ENCODE measurements at places on chromosomes 16 and 17.

DNA sequence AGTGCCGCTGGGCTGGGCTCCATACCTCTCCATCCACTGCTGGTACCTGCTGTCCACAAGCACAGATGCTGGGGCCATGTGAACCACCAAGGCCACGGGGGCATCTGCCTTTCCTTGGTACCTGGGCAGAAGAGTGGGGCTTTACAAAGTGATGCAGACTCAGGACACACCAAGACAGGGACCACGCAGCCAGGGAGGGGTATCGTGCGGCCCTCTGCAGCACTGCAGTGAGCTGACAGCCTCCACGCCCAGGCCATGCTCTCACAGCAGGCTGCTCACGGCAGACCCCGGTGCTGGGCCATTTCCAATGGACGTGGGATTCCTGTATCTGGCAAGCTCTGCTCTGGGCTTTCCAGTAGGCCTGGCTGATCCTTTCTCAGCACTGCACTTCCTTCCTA lies 14.4 kb downstream of the ELAC2 start:
- DNase-seq, result no peak

DNA sequence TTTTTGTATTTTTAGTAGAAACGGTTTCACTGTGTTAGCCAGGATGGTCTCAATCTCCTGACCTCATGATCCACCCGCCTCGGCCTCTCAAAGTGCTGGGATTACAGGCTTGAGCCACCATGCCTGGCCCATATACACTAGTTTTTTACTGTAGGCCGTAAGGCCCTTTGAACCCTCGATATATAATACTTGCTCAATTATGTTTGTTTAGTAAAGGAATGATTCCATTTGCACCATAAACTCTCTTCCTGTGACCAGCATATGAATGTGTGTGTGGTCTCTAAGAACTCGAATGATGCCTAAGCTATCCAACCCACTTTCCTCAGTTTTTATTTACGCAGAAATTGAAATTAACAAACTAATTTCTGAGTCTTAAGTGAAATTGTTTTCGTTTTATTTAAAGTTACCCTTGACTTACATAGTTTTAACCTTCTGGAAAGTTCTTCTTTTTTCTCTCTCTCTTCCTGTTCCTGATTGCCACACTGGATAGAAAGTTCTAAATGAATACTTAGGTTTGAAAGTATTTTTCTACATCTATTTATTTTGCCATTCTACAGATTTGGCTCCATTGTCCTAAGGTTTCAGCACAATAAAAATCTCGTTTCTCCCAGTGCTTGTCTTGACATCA lies 37.9 kb downstream of the PIGL start:
- no peak for DNase-seq

DNA sequence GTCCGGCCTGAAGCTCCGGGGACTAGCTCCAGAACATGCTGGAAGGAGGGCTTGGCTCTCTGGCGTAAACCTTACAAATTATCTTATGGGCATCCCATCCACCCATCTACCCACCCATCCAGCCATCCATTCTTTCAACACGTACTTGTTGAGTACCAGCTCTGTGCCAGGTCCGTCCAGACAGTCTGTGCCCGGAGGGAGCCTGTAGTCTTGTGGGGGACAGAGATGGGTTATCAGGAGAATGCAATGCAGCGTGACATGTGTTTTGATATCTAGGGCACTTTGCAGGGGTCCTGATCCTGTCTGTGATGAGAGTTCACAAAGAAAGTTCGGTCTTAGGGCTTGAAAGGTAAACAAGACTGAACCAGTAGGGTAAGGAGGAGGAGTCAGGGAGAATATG lies 4.1 kb upstream of the SLC13A2 start:
- no peak for DNase-seq

DNA sequence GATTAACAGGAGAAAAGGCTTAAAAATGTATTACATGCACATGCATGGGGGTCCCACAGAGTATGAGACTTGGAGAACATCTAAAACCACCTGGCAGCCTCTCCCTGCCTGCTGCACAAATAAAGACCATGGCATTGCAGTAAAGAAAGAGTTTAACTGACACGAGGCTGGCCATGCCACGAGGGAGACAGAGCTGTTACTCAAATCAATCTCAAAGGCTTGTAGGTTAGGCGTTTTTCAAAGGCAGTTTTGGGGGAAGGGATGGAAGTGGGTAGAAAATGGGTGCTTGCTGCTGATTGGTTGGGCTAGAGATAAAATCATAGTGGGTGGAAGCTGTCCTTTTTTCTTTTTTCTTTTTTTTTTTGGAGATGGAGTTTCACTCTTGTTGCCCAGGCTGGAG lies 17.3 kb upstream of the PSMD7 start:
- DNase-seq, result no peak

DNA sequence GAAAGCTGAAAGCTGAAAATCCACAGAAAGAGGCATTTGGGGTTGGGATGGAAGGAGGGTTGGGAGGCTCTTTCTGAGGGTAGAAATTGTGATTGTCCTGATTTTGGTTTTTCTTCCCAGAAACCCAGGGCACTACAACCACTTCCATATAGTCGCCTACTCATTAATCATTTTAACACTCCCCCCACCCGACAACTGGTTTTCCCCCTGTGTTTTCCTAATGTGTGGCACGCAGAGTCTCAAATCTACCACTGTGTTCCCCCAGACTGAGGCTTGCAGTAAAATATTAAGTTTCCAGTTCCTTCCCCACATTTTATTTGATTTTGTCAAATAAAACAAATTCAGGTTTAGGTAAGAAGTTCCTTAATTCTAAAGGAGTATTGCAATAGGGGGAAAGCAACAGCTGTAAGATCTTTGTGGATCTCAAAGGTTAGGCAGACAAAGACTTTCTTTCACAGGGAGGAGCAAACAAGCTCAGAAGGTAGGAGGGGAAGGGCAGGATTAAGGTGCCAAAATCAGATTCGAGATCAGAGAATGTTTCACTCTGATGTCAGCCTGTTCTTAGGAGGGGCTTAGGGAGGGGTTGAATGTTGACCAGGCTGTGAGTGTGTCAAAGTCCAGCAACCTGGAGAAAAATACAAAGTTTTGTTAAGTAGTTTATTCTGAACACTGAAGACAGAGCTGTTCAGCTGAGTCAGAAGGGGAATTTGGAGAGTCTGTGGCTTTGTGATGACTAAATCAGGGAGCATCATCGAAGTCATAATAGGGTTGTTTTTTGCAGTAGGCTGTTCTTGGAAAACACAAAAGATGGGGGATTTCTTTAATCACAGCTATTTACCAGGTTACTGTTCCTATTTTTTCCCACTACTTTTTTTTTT lies 3.6 kb downstream of the ZNF267 start:
- DNase-seq, result peak; percentile 54

DNA sequence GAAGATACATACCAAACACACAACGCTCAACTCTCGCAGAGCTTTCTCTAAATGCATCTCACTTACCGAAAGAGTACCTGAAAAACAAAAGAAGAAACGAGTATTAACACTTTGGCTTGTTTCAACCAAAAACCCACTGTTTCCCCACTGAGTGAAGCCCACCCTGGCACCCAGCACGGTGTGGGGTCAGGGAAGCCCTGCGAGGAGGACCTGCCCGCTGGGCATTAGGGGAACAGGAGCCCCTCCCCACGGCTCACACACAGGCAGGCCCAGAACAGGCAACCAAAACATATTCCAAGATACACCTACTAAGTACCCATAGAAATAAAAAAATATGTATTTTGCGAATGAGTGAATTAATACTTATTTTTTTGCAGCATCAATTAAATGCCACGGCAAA lies 36.6 kb downstream of the LMF1 start:
- no peak for DNase-seq

- DNase-seq, result peak; percentile 46
Measured at GRCh38 chr16:88527186-88527936, 42.8 kb upstream of the ZC3H18 start.

GRCh38 chr17:42163113-42163512 lies 8.3 kb upstream of the RAB5C start:
- no peak for DNase-seq

DNA sequence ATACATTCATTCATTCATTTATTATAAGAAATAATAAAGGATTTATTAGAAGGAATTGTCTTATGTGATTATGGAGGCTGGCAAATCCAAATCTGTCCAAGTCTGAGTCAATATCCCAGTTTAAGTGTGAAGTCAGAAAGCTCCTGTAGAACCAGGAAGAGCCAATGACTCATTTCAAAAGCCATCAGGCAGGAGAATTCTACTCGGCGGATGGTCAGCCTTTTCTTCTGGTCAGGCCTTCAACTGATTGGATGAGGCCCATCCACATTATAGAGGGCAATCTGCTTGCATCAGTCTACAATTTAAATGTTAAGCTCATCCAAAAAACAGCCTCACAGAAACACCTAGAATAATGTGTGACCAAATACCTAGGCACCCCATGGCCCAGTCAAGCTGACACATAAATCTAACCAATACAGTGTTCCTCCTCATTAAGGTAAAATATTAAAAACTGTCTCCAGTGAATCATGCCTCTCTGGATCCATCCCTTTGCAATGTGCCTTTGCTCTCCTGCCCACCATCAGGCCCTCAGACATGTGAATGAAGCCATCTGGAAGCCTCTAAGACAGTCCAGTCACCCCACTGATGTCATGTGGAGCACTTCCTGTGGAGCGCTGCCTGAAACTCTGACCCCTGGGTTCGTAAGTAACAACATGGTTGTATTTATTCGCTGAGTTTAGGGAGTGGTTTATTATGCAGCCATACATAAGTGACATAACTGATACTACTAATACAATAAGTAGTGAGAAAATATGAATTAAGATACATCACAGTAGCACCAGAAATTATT lies 69.2 kb upstream of the WSB1 start:
- no peak for DNase-seq

GRCh38 chr16:66229651-66230050 lies 136.8 kb upstream of the CDH5 start:
- DNase-seq, result no peak

- DNase-seq, result no peak
Measured at GRCh38 chr17:3979290-3979611, 15.0 kb upstream of the ATP2A3 start.

GRCh38 chr16:81544261-81544660 lies 99.7 kb downstream of the CMIP start:
- DNase-seq, result no peak

- DNase-seq, result no peak
Measured at GRCh38 chr17:28693869-28694268, 17.8 kb downstream of the PROCA1 start.

DNA sequence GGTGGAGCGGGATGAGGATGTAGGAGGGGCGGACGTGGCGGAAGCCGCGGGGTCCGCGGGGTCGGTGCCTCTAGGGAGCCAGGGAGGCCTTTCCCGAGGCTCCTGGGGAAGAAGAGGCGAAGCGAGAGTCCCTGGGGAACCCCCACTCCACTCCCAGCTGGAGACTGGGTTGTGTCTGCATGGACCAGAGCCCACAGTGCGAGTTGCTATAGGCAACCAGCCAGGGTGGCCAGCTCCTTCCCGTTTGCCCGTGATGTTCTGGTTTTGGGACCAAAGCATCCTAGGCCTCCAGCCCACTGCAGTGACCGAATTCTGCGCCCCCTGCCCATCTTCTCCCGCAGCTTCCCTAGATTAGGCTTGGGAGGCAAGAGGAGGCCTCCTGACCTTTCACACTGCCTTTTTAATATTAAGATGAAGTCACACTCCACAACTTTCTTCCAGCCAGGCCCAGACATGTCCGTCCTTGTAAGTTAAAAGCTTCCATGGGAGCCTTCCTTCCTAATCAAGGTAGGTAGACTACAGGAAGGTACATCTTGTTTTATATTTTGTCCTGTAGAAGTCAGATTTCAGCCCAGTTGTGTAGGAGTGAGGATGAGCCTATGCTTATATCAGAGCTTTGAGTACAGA lies 469 bp downstream of the AMZ2 start:
- no peak for DNase-seq

DNA sequence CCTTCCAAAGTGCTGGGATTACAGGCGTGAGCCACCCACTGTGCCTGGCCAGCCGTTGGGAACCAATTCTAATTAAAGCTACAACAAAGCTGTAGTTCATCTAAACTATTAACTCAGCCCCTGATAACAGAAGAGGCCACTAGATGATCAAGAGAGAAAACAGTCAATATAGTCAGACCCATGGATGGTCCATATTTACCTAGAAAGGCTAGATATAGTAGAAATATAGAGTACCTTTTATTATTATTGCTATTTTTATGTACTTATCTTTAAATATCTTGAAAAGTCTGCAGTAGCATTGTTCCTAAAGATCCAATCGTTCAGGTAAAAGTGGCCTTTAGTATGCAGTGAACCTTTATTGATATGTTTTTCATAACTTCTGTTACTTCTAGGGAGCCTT lies 43.2 kb downstream of the RNF213 start:
- DNase-seq, result no peak

- no peak for DNase-seq
Measured at GRCh38 chr16:22418826-22419225, 44.4 kb upstream of the CDR2 start.

- no peak for DNase-seq
Measured at GRCh38 chr17:38809828-38810227, 10.5 kb upstream of the PIP4K2B start.

- DNase-seq, result no peak
Measured at GRCh38 chr16:27430923-27431484, 29.0 kb downstream of the IL21R start.

DNA sequence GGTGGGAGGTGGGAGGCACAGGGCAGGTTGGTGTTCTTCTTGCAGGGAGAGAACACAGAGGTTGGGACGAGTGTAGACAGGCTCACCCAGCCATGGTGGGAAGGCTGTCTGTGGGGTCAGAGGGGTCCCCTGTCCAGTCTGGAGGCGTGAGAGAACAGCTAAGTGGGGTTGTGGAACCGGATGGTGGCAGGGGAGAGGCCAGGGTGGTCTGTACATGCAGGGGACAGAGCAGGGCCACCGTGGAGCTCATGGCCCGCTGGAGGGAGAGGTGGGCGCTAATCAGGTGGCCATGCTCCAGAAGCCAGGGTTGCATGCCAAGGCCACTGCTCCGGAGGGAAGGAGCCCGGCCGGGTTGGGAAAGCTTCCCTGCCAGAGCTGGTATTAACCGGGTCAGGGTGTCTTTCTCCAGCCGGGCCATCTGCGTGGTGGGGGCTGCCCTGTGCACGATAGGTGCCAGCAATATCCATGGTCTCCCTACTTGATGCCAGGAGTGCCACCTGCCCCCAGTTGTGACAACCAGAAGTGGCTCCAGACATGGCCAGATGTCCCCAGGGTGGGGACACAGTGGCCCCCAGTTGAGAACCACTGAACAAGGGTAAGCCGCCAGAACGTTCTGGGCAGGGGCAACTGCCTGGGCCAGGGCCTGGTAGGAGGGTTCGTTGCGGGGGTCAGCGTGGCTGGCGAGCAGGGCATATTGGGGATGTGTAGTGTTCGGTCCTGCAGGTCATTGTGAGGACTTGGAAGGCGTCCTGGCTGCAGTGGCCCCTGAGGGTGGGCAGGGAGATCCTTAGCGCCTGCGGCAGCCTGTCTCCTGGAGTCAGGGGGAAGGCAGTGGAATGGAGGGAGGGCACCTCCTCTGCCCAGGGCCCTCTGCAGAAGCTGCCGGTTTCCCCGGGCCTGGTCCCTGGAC lies 5.1 kb downstream of the SNN start:
- DNase-seq, result no peak

Data from effector CD4-positive, alpha-beta T cell (primary cell).